ENCODE measurements at places on chromosomes 7 and 10.

DNA sequence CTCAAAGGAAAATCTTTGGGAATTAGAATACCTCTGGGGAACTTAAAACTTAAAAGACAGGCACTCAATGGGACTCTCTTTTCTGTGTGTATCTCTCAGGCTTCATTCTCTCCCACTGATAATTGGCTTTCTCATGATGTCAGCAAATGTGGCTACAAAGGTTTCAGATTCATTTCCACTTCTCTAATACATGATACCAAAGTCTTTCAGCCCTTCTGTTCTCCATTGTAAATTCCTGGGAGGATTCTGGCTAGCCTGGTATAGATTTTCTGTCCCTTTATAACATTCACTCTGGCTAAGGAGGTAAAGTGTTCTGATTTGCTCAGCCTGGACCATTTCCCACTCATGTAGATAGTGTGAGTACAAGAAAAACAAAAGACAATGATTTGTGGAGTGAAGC, 606.2 kb downstream of the PCDH15 start:
- no peak for DNase-seq

GRCh38 chr10:34374356-34375045, 440.6 kb downstream of the PARD3 start:
- DNase-seq = no peak

GRCh38 chr10:10223131-10223530, 794.5 kb upstream of the CELF2 start:
- DNase-seq = no peak

GRCh38 chr7:132997505-132997904, 84.4 kb downstream of the CHCHD3 start:
- DNase-seq = no peak

DNA sequence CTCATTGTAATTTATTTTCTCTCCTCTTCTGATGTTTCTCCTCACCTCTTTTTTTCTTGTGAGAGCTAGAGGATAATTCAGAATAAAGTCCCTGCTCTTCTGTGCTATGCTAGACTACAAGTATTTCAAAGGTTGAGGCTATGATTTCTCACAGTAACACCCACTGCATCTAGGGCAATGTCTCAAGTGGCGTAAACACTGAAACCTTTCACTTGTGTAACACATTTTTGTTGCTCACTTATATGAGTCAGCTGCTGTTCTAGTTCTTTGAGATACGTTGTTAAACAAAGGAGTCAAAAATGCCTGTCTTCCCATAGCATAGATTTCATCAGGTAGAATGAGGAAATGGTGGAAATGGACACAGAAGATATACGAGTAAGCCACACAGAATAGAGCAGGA, 305.1 kb upstream of the PITRM1 start:
- DNase-seq = no peak

DNA sequence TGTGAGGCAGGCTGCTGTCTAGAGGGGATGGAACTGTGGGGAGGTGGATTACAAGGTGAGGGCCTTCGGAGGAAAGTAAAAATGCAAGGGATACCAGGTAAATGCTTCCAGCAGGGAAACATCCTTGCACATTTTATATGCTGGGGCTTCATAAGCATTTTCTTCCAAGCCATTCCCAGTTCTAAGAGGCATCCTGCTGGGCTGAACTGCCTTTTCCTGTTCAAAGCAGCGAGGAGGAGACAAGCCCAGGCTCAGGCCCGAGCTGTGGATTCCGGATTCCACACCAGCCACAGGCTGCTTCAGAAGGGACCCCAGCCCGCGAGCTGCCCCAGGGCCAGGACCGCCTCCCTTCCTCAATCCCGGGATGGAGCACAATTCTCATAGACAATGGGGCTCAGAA, 249.7 kb downstream of the TNS3 start:
- no peak for DNase-seq

DNA sequence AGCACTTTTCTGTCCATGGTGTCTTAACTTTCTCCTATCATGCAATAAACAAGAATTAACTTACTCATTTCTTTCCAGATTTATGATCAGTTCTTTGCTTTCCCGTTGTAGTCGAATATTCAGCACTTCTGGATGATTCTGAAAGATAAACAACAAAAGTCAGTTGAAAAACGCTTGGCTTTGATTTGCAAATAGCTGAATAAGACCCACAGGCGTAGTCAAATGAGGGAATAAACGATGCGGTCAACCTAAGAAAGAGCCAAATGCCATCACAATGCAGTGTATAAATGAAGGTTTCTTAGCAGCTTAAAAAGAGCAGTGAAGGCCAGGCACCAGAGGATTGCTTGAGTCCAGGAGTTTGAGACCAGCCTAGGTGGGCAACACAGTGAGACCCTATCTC, 109.4 kb downstream of the ADAM12 start:
- DNase-seq = no peak

DNA sequence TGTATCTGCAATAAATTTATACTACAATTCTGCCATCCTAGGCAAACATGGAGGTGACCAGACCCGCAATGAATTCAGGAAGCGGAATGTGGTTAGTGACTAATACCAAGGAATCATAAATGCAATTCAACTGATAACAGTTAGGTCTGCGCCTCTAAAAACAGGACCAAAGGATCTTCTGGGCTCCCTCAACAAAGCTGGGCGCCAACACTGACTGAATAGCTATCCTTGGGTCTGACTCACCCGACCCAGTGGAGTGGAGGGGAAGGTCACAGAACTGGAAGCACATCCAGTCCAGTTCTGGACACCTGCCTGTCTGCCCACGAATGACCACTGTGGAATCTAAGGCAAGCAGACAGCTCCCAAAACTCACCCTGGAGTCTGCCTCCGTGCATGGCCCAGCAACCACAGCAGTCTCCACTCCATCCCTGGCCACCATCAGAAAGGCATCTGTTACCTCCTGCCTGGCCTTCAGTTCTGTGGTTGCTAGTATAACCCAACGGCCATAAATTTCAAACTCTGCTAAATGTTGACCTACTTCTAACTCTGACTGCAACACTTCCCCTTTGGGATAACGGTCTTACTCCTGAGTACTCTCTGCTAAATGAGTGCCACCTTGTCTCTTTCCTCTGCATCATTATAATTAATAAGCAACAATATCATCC, 43.0 kb upstream of the DLX6 start:
- DNase-seq = no peak

GRCh38 chr10:97888641-97889262, 39.1 kb downstream of the GOLGA7B start:
- DNase-seq = no peak

GRCh38 chr10:117132751-117133231, 5.3 kb downstream of the VAX1 start:
- no peak for DNase-seq

DNA sequence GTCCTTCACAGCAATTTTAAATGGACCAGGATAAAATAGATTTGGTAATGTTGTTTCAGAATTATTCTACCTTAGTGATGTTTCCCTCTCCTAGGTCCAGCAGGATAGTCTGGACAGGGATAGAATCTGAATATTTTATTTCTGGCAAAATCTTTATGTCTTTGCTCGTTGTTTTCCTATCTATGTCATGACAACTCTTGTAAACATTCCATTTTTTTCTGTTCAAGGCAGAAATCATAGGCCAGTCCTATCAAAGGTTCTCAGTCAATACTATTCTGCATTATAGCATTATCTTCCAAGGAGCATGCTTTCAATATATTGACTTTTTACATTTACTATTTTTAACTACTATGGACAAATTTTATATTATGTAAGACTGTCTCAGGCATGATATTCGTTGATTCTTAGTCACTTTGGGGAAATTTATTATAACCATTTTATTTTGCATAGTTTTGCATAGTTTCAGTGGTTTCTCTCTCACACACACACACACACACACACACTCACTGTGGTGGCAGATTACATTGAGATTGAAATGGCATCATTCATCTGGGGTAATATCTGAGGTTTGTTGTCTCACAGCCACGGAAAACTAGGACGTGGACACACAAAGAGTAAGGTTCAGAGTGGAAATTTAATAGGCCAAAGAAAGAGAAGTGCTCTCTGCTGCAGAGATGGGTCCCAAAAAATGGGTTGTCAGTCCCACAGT, 17.2 kb downstream of the TAS2R60 start:
- DNase-seq = no peak

- no peak for DNase-seq
Measured at GRCh38 chr7:146115851-146116520, 615 bp upstream of the CNTNAP2 start.

GRCh38 chr7:106864298-106865081, 592 bp upstream of the PIK3CG start:
- no peak for DNase-seq

DNA sequence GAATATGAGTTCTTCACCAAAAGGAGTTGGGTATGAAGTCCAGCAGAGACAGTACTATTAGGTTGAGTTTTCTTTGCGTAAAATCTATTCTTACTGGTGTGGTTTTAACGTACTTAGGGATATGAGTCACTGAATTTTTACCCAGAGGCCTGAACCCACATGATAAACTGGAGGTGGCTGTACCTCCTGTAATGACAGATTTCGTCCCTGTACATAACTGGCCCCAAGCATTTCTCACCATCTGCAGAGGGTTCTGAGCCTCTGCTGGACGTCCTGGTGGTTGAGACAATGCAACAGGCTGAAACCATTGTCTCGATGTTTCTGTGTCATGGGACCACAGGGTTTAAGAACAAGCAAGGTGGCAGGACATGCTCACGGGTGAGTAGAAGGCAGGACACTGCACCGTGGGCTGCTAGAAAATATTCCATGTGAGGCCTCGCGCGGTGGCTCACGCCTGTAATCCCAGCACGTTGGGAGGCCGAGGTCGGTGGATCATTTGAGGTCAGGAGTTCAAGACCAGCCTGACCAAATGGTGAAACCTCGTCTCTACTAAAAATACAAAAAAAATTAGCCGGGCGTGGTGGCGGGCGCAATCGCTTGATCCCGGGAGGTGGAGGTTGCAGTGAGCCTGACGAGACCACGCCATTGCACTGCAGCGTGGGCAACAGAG, 233.9 kb downstream of the DNAJB6 start:
- DNase-seq = no peak

- peak; percentile 44 for DNase-seq
Measured at GRCh38 chr10:86361156-86362128, 5.2 kb downstream of the GRID1 start.

- no peak for DNase-seq
Measured at GRCh38 chr7:11182736-11183135, 209.1 kb downstream of the PHF14 start.

DNA sequence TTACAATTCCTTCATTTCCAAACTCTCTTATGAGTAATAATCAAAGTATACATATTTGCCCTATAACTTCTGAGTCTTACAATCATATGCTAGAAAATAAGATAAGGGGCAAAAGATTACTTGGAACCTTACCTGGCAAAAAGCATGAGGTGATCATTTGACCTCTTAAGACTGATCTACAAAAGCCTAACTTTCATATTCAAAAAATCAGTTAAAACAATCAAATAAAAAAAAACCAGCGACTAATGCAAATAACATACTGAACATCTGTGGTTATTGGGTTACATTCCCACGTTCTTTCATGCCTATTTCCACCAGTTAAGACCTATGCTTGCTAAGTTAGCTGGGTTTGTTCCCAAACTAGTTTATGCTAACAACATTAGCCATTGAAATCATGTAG, 187.6 kb downstream of the RNF133 start:
- DNase-seq = no peak

GRCh38 chr10:112210666-112211065, 27.1 kb upstream of the GPAM start:
- DNase-seq = no peak

GRCh38 chr10:99115703-99116102, 119.9 kb downstream of the HPSE2 start:
- no peak for DNase-seq

GRCh38 chr10:87961314-87961713, 97.9 kb downstream of the PTEN start:
- no peak for DNase-seq

- no peak for DNase-seq
Measured at GRCh38 chr10:124860426-124860825, 58.8 kb downstream of the ABRAXAS2 start.

GRCh38 chr10:95821720-95822119, 65.8 kb downstream of the ENTPD1 start:
- no peak for DNase-seq

DNA sequence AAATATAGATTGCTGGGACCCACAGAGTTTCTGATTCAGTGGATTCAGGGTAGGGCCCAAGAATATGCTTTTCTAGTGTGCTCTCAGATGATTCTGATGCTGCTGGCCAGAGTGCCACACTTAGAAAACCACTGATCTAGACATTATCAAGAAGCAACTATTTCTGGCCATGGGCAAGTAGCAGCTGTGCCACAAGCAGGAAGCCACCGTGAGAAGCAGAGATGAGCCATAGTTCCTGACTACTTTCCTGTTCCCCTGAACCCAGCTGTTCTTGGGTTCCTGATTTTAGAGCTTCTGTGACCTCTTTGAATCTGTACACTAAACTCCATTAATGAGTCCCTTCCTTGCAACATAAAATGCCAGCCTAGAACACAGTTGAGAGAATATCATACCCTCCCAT, 38.1 kb upstream of the PIK3AP1 start:
- no peak for DNase-seq

DNA sequence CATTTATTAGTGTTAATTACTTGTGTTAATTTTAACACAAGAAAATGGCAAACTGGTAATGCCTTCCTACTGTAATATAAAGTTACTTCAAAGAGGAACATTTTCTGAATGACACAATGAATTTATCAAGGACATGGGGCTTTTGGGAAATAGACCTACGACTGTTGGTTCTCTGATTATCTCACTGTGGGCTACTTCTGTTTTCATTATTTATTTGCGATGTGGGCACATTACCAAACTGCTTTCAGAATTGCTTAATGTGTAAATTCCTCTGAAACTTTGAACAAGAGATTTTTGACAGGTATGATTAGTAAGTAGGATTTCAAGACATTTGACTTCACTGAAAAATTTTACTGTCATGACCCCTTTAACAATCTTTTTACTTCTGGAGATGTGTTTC, 535.6 kb downstream of the CNTNAP2 start:
- DNase-seq = no peak

- peak; percentile 87 for DNase-seq
Measured at GRCh38 chr10:132396494-132397035, 435 bp upstream of the PWWP2B start.

- no peak for DNase-seq
Measured at GRCh38 chr7:29113384-29114102, 32.8 kb downstream of the CPVL start.

GRCh38 chr7:105438847-105439173, 50.1 kb upstream of the SRPK2 start:
- DNase-seq = no peak

DNA sequence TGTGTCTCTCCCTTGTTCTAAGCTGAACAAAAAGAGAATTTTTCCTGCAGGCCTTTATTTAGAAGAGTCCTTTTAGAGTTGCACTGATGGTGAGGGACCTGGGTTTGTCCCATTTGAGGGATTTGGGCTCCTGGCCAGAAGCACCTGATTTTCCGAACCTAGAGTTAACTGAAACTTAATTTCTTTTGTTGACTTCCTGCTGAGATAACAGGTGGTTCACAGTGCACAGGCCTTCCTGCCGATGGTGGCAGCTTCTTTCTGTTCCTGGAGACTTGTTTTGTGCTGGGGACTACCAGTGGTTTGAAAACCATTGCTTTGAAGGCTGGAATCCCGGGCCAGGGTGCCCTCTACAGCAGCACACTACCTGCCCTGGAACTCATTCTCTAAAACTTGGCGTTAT, 99.2 kb downstream of the SUGCT start:
- no peak for DNase-seq

All from activated effector memory CD4-positive, alpha-beta T cell treated with anti-CD3 and anti-CD28 coated beads, Interleukin-2, amount 50 U/mL, for 16 hours (primary cell).